ENCODE measurements at places on chromosomes 16 and 17.

DNA sequence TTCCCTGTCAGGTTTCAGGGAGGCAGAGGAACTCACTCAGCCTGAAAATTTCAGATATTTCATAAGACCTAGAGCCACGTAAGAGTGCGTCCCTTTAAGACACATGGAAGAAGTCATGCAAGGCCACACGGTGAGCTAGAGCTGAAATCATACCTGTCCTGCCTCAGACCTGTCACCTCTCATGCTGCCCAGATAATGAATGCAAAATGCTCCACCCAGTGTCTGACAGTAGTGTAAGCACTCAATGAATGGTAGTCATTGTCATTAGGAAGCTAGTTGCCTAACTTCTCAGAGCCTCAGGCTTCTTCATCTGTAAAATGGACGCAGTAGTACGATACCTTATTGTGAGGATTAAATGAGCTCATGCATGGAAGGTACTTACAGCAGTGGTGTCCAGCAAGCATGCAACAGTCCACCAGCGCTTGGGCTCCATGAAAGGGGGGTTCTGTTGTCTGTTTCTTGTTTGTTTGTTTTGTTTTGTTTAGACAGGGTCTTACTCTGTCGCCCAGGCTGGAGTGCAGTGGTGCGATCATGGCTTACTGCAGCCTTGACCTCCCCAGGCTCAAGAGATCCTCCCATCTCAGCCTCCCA is 60.7 kb downstream of the WSB1 start:
- DNase-seq, result no peak

GRCh38 chr16:58670177-58670576 is 14.4 kb downstream of the SLC38A7 start:
- no peak for DNase-seq

DNA sequence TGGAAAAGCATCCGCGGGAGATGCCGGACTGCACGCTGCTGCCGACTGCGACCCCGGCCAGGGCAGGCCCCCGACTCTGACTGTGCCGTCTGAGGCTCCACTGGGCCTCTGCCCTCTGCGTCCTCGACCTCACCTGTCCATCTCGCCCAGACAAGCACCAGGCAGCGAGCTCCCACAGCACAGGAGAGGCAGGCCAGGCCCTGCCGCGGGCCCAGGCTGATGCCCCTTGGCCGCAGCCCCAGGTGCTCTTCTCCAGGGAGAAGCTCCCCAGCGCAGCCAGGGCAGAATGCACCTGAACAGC is 98.1 kb upstream of the DNAH17 start:
- DNase-seq, result no peak

GRCh38 chr17:31275116-31275515 is 21.9 kb downstream of the OMG start:
- no peak for DNase-seq

DNA sequence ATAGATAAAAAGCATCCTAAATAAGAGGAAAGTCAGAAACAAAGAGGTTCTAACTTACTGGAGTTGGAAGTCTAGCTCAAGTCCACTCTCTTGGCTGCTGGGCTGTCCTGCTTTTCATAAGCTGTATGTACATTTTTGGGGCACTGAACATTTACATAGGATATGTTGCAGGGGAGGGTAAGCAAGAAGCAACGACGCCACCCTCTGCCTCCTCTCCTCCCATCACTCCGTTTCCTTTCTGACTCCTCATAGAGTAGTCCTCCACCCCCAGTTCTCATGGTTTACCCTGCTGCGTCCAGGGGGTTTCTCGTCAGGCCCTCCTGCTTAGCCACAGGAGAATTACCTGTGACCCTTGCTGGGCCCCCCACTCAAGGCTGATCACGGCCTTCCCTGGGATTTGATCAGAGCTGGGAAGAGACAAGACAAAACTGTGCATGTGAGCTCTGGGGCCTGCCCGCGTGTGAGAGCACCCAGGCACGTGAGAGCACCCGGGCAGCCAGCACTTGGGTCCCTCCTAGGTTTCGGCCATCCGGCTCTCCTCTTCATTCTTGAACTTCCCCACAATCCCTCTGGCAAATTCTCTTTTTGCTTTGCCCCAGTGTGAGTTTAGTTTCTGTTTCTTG is 37.1 kb downstream of the TMEM11 start:
- no peak for DNase-seq

DNA sequence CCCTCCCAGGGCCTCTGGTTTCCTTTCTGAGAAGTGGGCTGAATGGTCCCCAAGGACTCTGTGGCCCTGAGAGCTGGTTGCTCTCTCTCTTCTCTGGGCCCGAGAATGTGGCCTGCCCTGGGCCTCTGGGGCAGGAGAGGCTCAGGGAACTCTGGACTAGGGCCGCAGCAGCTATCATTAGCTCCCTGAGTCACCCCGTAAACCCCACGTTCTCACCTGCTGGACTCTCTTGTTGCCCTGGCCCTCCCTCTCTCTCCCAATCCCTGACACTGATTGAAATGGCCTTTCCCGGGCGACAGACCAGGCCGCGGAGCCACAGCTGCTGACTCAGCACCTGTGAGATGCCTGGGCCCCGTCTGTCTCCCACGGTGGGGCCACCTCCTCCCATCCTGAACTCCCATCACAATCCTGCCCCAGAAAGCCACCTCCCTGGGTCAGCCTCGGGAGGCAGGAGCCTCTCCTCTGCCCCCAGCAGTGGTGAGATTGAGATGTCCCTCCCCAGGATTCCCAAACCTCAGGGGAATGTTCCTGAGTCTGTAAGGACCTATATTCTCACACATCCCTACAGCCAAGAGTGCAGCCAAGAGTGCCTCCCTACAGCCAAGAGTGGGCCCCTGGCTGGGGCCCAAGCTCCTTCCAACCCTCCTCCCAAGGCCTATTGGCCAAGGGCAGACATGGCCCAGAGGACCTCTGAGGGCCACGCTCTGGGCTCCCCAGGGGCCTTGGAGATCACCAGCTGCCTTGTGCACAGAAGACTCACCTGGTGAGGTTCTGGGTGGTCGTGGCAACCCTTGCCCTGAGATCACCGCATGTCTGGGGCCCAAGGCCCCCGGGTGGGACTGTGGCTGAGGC is 470 bp downstream of the TRPV3 start:
- DNase-seq, result no peak

GRCh38 chr17:41682631-41683030 is 6.1 kb upstream of the EIF1 start:
- no peak for DNase-seq

- no peak for DNase-seq
These were observed 97.8 kb downstream of the TMEM100 start for GRCh38 chr17:55624772-55625433.

DNA sequence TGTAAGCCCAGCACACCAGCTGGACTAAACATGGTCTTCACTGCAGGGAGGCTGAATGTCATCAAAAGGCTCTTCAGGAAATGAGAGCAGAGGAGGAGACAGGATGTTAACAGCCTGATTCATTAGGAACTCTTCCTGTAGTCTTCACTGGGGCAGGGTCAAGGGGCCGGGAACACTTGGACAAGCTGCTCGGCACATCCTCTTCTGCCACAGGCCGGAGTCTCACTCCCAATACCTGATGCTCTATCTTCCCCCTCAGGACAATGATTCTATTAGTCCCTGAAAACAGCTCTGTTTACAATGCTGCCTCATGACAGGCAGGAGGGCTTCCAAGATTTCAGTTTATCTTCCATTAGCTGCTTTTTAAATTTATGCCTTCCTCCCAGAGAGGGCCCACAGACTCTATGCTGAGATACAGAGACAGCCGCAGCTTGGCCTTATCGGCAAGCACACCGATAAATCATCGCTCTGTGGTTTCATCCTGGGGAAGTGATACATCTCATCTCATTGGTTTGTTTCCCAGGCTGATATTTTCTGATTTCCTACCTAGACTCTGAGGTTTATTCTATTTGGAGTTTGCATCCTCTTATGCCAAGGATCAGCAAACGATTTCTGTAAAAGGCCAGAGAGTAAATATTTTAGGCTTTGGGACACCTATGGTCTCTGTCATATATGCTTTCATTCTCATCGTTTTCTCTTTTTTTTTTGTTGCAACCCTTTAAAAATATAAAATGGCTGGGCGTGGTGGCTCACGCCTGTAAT is 214.0 kb upstream of the ASIC2 start:
- DNase-seq, result no peak

- peak; percentile 21 for DNase-seq
These were observed 2.1 kb upstream of the EPOP start for GRCh38 chr17:38676706-38677504.
